ENCODE measurements at places on chromosomes 3 and 15.

- no peak for DNase-seq
These were observed 14.8 kb upstream of the BUB1B start for GRCh38 chr15:40146037-40146436.

GRCh38 chr3:74591342-74591741 lies 23.1 kb downstream of the CNTN3 start:
- no peak for DNase-seq

DNA sequence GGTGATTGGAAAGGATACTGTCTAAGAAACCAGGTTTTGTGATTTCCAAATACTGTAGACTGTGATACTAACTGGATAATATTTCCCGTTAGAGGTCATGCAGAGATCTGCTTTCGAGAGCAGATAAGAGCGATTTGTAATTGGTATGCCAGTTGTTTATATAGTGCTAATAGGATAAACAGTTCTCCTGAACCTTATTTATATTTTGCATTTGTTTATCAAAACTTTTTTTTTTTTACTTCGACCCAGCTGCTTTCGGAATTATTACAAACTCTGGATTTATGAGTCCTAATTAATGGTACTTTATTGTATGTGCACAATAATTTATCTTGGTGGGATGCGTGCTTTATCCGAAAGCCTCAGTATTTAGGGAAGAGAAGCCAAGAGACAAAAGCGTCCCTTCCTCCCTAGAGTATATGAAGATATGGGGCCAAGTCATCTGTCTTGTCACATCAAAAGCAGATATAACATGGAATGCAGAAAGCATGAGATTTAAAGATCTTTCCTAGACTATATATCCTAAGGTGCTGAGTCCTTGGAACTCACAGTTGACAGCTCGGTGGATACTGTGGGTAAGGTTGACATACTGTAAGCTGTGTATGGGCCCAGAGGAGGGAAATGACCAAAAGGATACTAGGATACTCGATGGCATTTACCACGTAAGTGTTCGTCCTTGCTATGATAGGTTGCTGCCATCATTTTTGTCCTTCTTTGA lies 62.2 kb downstream of the SMAD6 start:
- no peak for DNase-seq

DNA sequence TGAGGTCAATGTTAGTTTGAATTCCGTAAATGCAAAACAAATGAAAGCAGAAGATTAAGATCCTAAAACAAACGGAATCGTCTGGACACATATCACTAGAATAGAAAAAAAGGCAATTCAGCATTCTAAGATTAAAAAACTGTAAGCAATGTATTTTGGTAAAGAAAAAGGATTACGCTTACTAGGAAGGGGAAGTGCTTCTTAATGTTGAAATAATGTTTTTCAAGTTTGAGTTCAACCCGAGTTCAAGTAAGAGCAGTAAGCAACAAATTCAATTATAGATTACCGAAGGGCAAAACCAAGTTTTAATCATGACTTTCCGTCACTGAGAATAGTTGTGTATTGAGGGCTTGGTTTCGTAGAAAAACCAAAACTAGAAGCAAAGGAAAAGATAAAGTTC lies 637 bp downstream of the CIP2A start:
- DNase-seq: no peak

DNA sequence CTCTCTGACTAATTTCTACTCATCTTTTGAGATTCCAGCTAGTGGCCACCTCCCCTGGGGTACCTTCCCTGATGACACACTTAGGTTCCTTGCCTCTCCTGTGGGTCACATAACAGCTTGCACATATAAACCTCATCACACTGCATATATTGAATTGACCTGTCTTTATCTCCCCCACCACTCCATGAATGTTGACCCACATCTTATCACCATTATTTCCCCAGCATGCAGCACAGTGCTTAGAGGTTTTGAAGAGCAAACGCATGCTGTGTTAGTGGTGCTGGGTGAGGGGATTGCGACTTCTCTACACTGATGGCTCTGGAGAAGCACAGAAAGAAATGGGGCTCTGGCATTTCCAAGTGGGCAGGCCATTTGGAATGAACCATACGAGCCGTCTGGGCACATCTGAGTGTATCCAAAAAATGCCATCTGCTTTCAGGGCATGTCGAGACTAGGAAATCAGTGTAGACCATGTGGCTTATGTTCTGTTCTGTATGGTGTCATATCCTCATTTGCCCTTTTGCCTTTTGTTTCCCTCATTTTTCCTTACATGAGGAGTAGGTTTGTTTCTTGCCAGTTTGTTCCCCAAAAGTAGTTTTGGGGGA lies 333.2 kb upstream of the TRIM42 start:
- no peak for DNase-seq

GRCh38 chr3:66479532-66479947 lies 21.3 kb downstream of the LRIG1 start:
- DNase-seq: no peak

DNA sequence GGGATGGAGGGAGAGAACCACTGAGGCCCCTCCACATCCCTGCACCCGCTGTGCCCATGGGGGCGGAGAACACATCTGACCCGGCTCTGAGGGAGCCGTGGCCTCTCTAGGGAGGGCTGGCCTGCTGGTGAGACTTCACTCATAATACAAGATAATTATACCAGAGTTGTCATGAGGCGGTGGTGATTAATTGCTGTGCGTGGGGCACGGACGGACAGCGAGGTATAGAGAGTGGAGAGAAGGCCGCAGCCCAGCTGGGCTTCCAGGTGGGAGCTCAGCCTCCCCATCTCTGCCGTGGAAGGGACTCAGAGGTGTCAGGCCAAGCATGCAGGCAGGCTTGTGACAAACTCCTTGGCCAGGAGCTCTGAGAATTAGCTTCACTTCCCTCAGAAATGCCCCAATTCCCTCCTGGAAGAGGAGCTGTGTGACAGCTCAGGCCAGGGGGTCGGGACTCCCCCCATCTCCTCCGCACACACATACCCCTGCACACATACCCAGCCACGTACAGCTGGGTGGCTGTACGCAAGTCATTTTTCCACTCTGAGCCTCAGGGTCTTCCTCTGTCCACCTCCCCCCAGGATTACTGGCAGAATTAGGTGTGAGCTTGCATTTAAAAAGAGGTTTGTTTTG lies 6.0 kb upstream of the GATA2 start:
- DNase-seq: no peak

DNA sequence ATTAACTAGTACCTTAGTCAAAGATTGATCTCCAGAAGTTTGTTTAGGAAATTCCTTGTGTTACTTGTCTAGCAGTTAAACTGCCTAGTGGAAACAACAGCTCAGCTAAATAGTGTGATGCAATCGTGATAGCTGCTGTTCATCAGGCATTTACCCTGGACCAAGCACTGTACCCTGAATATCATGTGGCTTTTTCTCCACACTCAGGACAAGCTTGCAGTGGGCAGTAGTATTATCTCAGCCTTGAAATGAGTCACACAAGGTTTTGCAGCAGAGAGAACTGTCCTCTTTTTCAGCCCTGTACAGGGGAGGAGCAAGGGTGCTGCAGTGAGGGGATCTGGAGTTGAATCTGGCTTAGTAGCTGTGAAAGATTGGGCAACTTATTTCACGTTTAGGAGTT lies 208.4 kb downstream of the TP63 start:
- DNase-seq: no peak

GRCh38 chr15:45799508-45799907 lies 164.7 kb downstream of the SQOR start:
- no peak for DNase-seq

GRCh38 chr15:75808563-75808962 lies 34.7 kb upstream of the UBE2Q2 start:
- DNase-seq: no peak

DNA sequence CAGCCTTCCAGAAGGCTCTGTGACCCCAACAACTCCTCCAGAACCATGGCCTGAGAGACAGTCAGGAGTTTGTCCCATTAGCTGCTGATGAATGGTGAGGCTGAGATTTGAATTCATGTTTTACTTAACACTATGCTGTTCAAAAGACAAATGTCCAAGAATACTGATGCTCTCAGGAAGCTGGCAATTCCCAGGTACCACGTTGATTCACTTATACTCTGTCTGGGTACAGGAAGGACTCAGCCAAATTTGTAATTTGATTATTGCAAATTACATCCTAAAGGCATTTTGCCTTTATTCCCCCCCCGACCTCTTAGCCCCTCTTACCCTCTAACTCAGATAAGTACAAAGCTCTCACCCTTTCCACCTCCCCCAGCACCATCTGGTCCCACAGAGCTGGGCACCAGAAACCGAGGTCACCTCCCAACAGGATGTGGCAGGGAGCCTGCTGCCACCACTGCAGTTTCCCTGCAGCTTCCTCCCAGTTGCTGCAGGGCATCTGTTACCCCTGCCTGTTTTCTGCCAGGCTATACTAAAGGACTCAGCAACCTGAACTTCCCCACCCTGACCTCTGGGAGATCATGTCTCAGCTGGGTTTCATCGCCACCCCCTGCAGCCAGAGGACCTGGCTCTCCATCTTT lies 33.6 kb downstream of the EAF1 start:
- no peak for DNase-seq

- no peak for DNase-seq
These were observed 19.4 kb downstream of the GNB5 start for GRCh38 chr15:52171807-52172206.

GRCh38 chr3:128434524-128434923 lies 32.2 kb downstream of the DNAJB8 start:
- no peak for DNase-seq

GRCh38 chr3:35744419-35744818 lies 105.1 kb downstream of the ARPP21 start:
- peak; percentile 28 for DNase-seq

DNA sequence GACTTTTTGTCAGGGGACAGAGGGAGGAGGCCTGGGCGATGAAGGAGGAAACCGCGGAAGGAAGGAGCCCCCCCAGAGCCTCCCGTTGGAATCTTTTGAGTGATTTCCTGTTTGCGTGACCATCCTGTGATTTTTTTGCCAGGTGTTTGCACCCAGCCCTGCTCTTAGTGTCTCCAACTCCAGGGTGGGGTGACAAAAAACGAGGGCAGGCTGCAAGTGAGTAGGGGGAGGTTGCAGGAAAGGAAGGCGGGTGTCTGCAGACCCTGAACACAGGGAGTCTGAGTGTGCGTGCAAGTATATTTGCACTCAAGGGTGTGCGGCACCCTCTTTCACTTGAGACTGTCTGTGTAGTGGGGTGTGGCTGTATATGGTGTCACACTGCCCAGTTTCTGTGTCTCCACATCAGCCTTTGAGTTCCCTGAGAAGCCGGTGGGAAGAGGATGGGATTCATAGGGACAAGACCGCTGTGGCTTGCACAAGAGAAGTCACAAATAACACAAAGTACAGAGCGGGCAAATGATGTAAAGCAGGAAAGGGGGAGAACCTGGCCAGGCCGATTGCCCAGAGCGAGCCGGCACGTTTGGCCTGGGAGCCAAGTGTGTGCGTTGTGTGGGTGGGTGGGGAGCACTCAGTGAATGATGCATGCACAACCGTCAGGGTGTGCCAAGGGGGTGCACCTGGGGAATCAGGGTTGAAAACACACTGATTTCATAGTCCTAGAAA lies 6.6 kb downstream of the ISLR2 start:
- no peak for DNase-seq

GRCh38 chr3:192801985-192802384 lies 74.6 kb upstream of the FGF12 start:
- no peak for DNase-seq

DNA sequence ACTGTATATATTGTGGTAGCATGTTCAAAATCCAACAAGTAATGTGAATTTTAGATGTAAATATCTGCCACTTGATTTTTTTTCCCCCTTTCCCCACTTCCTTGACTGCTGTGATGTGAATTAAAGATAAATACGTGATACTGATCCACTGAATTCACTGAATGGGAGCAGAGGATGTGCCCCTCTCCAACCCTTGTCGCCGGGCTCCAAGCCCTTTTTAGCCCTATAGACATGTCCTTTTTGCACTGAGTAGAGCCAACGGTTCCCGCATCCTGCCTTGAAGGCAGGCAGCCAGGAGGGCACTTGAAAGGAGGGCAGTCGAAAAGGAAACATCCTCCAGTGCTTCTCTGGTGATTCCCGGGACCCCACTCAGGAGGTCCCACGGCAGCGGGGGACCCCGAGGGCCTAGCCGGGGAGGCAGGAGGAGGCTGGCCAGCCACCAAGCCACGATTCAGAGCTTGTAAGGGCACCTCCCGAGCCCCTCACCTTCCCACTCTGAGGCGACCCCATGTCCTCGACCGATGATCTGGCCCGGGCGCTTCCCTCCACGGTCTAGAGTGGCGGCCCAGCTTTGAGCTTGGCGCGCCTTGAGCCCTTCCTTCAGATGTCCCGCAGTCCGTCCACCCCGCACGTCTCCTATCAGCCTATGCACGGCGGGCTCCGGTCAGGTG lies 901 bp upstream of the MANF start:
- DNase-seq: no peak

DNA sequence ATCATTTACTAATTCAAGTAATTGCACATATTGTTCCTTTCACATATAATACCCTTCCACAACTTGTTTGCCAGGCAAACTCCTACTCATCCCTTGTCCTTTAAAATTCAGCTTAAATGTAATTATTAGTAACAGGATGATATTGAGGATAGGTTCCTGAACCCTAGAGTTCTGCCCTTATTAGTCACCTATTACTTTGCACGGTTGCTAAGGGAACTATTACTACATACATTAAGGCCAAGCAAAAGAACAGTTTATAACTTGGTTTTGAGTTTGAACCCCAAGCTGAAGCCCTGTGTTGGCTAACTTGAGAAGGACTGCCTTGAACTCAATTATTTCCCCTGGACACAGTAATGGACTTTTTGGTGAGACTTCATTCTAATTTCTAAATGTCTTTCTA lies 529.7 kb downstream of the IGSF11 start:
- DNase-seq: no peak

- no peak for DNase-seq
These were observed 73.4 kb upstream of the HACD2 start for GRCh38 chr3:123658118-123658851.

GRCh38 chr3:119434703-119435102 lies 28.7 kb downstream of the TMEM39A start:
- no peak for DNase-seq

- no peak for DNase-seq
These were observed 239.4 kb upstream of the ZPLD1 start for GRCh38 chr3:102195198-102195948.

GRCh38 chr15:63134245-63134985 lies 12.8 kb downstream of the LACTB start:
- DNase-seq: no peak

- DNase-seq: no peak
These were observed 14.4 kb upstream of the ALDH1L1 start for GRCh38 chr3:126194713-126195305.

DNA sequence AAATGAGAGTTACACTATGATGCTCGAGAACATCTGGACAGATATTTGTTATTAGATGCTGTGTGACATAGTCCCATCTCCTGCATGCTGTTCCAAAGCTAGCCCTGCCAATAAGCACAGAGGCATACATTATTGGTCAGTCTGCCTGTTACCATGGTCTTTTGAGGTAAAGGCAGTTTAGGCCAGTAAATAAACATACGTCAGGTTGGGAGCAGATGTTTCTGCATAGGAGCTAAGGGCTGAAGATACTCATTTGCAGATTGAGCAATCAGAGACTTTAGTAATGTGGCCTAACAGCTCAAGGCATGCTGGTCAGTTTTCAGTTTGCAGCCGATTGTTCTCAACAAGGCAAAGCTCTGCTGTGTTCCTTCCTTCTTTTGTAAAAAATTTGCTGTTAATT lies 192.9 kb downstream of the ADAMTSL3 start:
- no peak for DNase-seq
